ENCODE measurements at places on chromosomes 1 and 21.

DNA sequence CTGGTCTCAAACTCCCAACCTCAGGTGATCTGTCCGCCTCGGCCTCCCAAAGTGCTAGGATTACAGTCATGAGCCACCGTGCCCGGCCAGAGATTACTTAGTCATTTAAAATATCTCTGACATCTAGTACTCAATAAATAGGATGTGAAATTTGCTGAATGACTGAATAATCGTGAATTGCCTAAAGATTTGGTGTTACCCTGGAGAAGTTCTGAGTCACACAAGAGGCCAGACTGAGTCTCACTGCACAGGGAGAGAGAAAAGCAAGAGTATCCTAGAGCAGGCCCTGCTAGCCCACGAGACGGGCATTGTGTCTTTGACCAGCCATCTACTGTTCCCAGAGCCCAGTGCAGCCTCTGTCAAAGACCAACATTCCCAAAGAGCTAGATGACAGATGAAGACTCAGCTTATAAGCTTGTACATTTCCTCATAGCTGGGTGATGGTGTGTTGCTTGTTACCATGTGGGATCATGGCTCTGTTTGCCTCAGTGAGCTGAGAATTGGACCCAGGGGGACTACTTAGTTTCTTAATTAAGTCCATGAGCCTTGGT is 5.6 kb upstream of the EIF4G3 start:
- DNase-seq, result no peak

DNA sequence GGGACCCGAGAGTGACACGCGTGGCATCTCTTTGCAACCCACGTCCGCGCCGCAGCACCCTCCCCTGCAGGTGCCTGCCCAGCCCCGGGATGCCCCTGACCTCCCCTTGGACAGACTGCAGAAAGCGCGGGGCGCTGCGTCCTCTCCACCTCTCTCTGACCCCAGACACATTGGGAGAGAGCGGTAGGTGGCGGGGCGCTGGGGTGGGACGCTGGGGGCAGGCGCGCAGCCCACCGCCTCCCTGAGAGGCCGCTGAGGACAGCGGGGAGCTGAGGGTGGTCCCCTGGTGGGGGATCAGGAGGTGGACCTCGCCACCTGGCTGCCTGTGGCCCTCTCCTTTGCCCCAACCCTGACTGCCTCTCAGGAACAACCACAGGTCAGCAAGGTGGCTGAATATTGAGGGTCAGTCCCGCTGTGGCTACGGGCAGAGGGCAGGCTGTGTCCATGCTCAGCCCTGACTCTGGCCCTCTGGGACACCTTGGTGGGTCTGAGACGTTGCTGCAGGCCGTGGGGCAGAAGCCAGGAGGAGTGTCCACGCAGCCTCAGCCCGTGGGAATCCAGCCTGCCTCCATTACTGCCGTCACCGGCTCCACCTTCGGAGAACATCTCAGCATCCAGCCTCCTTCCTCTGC is 761 bp upstream of the UBE2J2 start:
- DNase-seq, result no peak

DNA sequence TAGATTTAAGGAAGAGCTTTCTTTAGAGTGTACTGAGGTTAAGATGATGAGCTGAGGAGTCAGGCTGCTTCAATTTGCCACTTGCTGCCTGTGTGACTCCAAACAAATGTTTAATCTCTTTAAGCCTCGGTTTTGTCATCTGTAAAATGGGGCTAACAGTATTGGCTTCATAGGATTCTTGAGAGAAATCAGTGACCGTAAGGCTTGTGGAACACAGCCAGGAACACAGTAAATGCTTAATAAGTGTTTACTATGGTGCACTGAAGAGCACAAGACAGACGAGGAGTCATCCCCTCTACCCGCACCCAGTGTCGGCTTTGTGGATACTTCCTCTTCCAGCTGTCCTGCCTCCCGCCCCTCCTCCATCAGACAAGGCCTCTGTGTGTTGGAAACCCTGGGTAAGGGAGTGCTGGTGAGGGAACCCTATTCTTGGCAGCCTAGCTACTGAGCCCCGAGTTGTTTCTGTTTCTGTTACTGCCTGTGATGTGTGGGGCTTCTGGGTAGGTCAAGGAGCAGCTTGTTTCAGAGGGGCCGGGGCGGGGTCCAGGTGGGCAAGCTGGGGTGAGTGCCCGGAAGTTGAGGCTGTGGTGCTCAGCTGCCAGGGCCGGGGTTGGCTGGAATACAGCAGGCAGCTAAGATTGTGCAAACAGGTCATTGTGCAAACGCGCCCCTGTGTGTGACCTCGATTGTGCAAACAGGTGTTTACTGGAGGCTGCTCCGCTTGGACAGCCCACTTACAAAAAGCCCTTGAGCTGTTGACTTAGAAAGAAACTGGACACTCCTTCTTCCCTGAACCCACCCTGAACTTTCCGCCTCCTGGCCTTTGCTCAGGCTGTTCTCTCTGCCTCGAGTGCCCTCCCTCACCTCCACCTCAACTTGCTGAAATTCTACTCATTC is 4.0 kb upstream of the CSF3R start:
- peak; percentile 85 for DNase-seq

DNA sequence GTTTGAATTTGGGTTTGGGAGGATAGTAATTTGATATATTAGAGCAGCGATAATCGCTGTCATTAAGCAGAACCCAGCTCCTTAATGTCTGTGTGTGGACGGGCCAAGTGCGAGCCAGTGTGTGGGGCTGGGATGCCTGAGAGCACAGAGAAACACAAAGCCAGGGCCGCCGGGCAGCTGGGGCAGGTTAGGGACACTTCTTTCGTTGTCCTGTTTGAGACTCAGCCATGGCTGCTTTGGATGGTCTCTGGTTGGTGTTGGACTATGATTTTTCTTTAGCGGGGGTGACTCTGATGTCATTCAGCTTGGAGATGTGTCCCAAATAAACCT is 33.4 kb downstream of the ABCG1 start:
- DNase-seq, result no peak

GRCh38 chr1:215188302-215188950 is 105.9 kb downstream of the KCNK2 start:
- no peak for DNase-seq

GRCh38 chr1:47024141-47024801 is 802 bp downstream of the CYP4X1 start:
- DNase-seq, result no peak

DNA sequence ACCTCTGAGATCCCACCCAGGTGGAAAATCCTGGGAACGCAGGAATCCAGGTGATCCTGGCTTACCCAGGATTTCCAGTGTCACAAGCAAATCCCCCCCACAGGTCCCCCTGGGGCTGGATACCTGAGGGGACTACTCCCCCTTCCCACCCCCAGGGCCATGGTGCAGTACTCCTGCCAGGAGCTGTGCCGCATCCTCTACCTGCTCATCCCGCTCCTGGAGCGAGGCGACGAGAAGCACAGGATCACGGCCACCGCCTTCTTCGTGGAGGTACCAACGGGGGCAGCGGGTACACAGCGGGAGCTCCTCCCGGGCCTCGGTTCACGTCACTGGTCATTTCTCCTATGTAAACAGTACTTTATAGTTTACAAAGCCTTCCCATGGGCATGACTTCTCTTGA is 20.4 kb upstream of the TTC4 start:
- no peak for DNase-seq

DNA sequence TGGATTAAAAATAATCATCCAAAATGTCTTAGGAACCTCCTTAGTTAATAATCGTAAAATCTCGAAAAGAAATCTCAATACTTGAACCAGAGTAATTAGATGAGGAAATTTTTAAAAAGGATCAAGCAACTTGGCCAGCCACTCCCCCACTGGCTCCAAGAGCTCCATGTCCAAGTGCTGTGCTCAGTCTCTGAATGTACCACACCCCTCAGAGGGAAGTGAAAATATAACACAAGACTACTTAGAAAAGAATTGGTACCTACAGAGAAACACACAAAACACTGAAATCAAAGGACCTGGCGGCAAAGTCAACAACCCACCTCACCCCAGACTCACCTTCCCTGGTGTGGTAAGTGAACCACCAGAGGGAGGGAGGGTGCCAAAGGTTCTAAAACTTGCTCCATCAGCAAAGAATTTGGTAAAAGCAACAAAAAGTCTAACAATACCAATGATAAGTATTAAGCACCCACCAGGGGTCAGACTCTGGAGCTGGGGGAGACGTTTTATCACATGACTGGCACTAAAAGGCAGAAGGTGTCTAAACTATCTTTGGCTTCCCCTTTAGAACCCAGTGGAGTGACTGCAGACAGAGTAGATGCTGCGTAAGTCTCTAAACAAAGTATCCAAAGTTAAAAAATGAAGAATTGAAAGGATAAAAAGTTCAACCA is 14.0 kb downstream of the LBR start:
- DNase-seq, result no peak

DNA sequence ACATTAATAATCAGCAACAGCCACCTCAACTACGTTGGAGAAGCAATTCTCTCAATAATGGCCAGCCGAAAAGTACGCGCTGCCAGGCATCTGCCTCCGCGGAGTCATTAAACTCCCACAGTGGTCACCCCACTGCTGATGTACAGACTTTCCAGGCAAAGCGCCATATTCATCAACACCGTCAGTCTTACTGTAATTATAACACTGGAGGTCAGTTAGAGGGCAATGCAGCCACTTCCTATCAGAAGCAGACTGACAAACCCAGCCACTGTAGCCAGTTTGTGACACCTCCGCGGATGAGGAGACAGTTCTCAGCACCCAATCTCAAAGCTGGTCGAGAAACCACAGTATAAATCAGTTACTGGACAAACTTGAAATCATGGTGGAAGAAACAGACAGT is 93.9 kb downstream of the KIF1B start:
- no peak for DNase-seq

Data from Caco-2 (cell line).